ENCODE measurements at places on chromosomes 3 and 15. TPM values are rescaled to one million over a fixed set of nuclear protein-coding genes. Genes with fewer than 3 reads are reported as not detected.
A peak's percentile ranks its signal among the peaks of the same experiment; 100 is the strongest.

CEMIP gene
- total RNA-seq: not detected

PATL2 gene
- not detected for total RNA-seq

SLC24A5 gene
- total RNA-seq: not detected

CYP19A1 gene
- total RNA-seq: 0.71 TPM

SEMA3G gene
- 20.3 TPM for total RNA-seq

HIGD2B gene
- total RNA-seq: not detected

NR2F2 gene
- total RNA-seq: 9.4 TPM

- DNase-seq: peak; percentile 91
Measured at GRCh38 chr3:150094150-150094933, 123.6 kb upstream of the PFN2 start.

DNA sequence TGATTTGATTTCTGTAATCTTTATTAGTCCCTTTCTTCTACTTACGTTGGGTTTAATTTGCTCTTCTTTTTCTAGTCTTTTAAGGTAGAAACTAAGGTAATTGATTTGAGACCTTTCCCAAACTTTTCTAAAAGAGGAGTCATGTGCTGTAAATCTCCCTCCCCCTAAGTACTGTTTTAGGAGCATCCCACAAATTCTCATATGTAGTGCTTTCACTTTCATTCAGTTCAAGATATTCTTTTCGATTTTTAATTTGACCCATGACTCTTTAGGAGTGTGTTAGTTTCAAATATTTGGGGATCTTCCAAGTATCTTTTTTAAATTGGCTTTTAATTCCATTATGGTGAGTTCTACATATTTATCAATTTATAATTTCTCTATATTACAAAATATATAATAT lies 241.8 kb downstream of the CTNNB1 start:
- DNase-seq: no peak

DNA sequence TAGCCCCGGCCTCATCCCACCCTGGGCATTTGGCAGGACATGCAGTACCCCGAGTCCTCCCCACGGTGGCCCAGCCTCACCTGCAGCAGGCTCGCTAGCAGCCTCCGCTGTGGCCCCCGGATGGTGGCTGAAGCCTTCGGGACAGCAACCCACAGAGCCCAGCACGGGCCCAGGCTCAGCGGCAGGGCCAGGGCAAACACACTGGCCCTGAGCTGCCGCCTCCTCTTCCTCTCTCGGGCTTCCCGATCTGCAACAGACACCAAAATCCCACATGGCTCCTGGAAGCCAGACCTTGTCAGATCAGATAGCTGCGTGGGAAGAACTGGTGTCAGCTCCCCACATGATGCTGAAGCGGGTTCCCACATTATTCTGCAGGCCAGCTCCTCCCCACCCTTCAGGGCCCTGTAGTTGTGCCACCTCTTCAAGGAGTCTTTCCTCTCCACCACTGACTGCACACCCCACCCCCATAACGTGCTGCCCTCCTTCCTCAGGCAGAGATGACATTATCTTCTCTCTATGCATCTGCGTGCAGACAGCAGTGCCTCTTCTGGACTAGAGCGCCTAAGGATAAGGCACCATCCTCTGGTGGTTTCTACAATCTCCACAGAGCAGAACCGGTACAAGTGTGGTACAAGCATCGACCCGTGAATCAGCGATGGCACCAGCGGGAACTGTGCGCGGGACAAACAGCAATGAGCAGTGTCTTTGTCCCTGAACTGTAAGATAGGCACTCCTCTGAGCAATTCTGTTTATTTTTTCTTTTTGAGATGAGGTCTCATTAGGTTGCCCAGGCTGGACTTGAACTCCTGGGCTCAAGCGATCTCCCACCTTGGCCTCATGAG lies 9.5 kb downstream of the TMEM44 start:
- DNase-seq: no peak

- no peak for DNase-seq
Measured at GRCh38 chr3:25895031-25895430, 105.1 kb downstream of the OXSM start.

GRCh38 chr3:2810723-2811122 lies 299.5 kb downstream of the IL5RA start:
- no peak for DNase-seq

GRCh38 chr15:74828835-74829234 lies 2.4 kb downstream of the CPLX3 start:
- no peak for DNase-seq

GRCh38 chr3:141448606-141449220 lies 38.1 kb upstream of the RASA2 start:
- DNase-seq: no peak

Measured in gastrocnemius medialis (tissue), 4 donors.